ENCODE measurements at places on chromosomes 6 and 20. TPM values are rescaled to one million over a fixed set of nuclear protein-coding genes. Genes with fewer than 3 reads are reported as not detected.

Gene MLIP
- 12.0 TPM for total RNA-seq

Gene BYSL
- 25.5 TPM for total RNA-seq

Gene ANKRD6
- total RNA-seq, result 4.9 TPM

Gene DNAH8
- 0.76 TPM for total RNA-seq

Gene ROMO1
- 382 TPM for total RNA-seq

Gene OTOR
- total RNA-seq, result not detected

Gene EEF1A2
- 3.6 TPM for total RNA-seq

Gene SLC35F1
- total RNA-seq, result under 0.01 TPM

Gene MEP1A
- not detected for total RNA-seq

Gene ANKRD66
- not detected for total RNA-seq

Gene MAS1
- not detected for total RNA-seq

Gene SNRPB
- total RNA-seq, result 481 TPM

Gene ADAM33
- 0.76 TPM for total RNA-seq

Gene FUT9
- total RNA-seq, result not detected

Gene IL17A
- total RNA-seq, result not detected

Gene SMAP1
- 14.9 TPM for total RNA-seq

Gene RBM24
- total RNA-seq, result 1.3 TPM

Gene FOXF2
- total RNA-seq, result not detected

Gene KIAA1755
- total RNA-seq, result 0.30 TPM

Gene SLC22A2
- total RNA-seq, result not detected

Gene TBX18
- total RNA-seq, result 31.5 TPM

Gene SIGLEC1
- total RNA-seq, result not detected

Gene DCDC2
- total RNA-seq, result 0.15 TPM

Gene SNPH
- 4.9 TPM for total RNA-seq

Gene RAB23
- 14.9 TPM for total RNA-seq

Gene SEC63
- 17.2 TPM for total RNA-seq

Gene KIFC1
- 30.2 TPM for total RNA-seq

Gene SIRPD
- total RNA-seq, result not detected

Gene REM1
- not detected for total RNA-seq

Gene ARHGAP40
- not detected for total RNA-seq

Gene CDH22
- not detected for total RNA-seq

Gene SCRT2
- total RNA-seq, result not detected

Gene ZNF831
- not detected for total RNA-seq

Gene SLC12A5
- total RNA-seq, result 0.32 TPM

Gene HAO1
- total RNA-seq, result not detected

Gene IMPG1
- under 0.01 TPM for total RNA-seq

Gene HLA-DRB1
- 2.3 TPM for total RNA-seq

Gene IL17F
- total RNA-seq, result not detected
